ENCODE measurements at places on chromosomes 1 and 21.

DNA sequence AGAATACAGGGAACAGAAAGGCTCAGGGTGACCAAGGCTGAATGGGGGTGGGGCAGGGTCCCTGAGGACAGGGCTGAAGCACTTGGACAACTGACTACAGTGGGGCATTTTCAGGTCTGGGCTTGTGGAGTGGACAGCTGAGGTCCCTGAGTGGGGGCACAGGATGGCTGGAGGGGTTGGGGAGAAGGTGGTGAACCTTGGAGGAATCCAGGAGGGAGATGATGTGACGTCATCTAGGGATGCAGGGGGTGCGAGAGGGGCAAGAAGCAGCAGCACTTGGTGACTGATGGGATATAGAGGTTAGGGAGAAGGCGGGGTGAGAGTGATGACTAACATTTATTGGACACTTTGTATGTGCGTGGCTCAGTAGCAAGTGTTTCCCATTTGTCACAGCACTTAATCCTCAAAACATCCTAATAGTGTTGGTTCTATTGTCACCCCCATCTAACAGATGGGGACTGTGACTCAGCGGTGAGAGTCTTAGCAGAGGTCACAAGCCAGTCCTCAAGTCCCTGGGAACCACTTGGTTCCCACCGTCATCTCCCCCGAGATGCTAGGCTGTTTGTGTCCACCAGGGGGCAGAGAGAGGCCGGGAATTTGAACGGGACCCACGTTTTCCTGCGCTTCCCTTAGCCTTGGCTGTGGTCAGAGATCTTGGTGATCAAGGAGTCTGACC is 27.9 kb upstream of the BMP8B start:
- peak; percentile 43 for DNase-seq

- DNase-seq: no peak
Observed at GRCh38 chr1:44271646-44272045, 58.4 kb downstream of the DMAP1 start.

DNA sequence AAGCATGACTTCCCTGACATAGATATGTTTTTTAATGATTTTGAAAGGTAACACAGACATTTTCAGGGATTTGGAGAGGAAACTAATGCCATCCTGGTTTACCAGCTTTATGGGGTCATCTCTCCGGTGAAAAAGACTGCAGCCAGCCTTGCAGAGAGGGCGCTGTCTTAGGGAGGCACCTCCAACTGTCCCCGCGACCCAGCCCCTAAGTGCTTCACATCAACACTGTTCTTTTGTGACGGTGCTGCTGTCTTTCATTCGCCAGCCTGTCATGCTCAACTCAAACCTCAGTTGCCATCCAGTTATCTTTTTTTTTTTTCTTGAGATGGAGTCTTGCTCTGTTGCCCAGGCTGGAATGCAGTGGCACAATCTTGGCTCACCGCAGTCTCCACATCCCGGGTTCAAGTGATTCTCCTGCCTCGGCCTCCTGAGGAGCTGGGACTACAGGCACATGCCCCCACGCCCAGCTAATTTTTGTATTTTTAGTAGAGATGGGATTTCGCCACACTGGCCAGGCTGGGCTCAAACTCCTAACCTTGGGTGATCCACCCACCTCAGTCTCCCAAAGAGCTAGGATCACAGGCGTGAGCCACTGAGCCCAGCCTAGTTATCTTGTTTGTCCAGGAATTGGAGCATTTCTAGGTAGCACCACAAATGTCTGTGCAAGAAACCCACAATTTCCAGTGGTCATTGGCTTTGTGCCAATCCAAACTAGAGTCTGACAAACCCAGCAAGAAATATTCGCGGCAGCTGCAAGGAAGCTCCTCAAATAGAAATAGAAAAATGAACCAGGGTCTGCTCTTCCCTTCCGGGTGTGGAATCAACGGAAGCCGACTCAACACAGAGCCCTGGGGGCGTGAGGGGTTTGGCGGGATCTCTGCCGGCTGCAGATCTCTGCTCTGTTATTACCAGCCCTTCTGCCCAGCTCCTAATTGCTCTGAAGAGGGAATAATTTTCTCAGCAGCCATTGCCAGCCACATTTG is 24.2 kb downstream of the PDE9A start:
- no peak for DNase-seq

- DNase-seq: no peak
Observed at GRCh38 chr1:119712342-119713038, 756 bp downstream of the PHGDH start.

DNA sequence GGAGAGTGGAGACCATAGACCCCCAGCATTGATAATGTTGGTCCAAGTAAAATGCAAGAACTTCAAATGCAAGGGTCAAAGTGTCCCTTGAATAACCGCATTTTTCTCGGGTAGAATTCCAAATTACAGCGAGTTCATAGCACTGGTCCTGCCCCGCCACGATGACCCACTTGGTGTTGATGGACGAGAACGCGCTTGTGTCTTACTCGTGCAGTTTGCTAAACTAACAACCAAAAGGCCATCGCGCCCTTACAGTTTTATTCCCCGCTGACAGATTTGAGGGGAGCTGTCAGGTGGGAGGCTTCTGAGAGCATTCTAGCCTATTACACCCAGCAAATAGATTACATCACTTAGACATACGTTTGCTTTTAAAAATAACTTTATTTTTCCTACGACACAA is 17.3 kb upstream of the TSPEAR start:
- no peak for DNase-seq

GRCh38 chr1:211623515-211623914 is 44.6 kb upstream of the SLC30A1 start:
- no peak for DNase-seq

GRCh38 chr1:231187571-231187970 is 25.7 kb downstream of the TRIM67 start:
- no peak for DNase-seq

GRCh38 chr1:159141584-159142390 is 29.6 kb upstream of the CADM3 start:
- no peak for DNase-seq

DNA sequence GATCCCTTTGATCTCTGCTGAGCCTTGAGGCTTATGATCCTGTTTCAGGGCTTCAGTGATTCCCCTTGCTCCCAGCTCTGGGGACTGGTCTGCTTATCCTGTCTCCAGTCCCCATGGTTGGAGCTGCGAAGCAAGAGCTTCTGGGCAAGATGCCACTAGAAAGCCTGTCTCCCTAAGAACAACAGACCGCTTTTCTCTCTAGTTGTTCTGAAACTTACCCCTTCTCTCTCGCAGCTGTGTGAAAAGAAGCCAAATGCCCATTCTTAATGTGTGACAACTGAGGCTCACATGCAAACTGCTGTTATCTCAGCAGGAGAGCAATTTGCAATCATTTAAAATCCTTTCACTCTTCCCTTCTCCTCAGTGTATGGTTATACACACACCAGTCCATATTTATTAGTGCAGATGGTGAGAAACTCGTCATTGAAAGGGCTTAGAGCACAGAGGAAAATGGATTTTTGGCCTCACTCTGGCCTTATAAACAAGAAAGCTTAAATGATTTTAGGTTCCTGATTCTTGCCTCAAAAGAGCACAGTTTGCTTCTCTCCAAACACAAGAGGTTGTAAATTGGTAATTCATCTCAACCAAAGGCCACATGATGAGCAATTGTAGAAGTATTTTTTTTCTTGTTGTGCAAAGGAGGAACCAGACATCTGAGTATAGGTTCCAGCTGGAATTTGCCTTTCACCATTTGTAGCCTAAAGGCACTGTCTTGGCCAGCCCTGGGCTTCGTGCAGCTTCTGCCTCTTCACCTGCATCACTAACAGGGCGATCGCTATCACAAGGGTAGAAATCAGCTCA is 179.2 kb upstream of the LMO4 start:
- peak; percentile 43 for DNase-seq

- DNase-seq: no peak
Observed at GRCh38 chr1:166153525-166154314, 13.1 kb downstream of the FAM78B start.

DNA sequence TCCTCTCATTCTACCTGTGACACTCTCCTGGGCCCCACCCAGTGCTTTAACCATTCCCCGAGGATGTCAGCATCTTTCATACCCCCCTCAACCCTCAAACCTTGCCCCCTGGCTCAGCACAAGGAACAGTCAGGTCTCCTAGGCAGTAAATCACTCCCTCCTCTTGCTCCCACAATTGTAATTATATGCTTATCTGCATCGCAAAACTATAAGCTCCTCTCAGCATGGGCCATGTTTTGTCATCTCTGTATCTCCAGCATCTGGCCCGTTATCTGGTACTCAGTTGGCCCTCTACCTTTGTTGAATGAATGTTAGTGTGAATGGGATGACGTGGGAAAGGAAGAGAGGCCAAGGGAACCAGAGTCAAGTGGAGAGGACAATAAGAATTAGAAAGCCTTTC is 2.8 kb upstream of the ELOVL1 start:
- DNase-seq: no peak

GRCh38 chr1:170881268-170882265 is 53.8 kb upstream of the MROH9 start:
- DNase-seq: no peak

GRCh38 chr1:186374303-186375151 is 526 bp downstream of the TPR start:
- DNase-seq: no peak

- DNase-seq: no peak
Observed at GRCh38 chr1:11650331-11650991, 3.8 kb downstream of the FBXO2 start.

DNA sequence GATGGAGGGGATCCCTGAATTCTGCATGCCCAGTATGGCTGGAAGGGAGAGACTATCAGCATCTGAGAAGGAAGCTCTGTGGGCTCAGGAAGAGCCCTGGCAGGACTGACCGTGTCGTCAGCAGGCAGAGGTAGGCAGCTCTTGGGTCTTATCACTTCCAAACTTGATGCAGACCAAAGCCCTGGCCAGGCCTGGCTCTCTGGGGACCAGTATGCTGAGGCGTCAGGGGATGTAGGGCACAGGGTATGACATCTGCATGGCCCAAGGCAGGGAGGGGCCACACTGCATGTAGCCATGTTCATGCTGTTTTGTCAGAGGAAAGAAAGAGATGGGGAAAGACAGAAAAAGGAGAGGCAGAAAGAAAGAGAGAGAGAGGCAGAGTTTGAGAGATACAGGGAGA is 6.3 kb downstream of the FGR start:
- DNase-seq: no peak

- DNase-seq: no peak
Observed at GRCh38 chr1:240280560-240281322, 189.1 kb downstream of the FMN2 start.

GRCh38 chr1:39173119-39173994 is 31.1 kb upstream of the MACF1 start:
- no peak for DNase-seq

DNA sequence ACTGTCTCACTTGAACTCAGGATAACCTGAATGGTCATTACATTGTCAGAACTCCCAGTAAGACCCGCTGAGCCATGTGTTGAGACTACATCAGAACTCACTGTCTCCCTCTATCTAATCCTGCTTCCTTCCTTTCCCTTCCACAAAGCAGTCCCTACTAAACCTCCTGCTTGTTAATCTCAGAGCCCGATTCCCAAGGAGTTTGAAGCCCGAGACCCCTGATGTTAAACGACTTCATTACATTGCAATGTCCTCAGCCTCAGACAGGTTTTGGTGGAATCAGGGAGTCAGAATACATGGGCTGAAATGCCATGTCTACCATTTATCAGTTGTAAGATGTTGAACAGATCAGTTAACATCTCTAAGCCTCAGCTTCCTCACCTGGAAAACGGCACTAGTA is 682.4 kb downstream of the ADGRL2 start:
- no peak for DNase-seq

GRCh38 chr21:17590430-17590829 is 22.3 kb downstream of the BTG3 start:
- no peak for DNase-seq

- no peak for DNase-seq
Observed at GRCh38 chr21:44434568-44434925, 20.8 kb upstream of the LRRC3 start.

DNA sequence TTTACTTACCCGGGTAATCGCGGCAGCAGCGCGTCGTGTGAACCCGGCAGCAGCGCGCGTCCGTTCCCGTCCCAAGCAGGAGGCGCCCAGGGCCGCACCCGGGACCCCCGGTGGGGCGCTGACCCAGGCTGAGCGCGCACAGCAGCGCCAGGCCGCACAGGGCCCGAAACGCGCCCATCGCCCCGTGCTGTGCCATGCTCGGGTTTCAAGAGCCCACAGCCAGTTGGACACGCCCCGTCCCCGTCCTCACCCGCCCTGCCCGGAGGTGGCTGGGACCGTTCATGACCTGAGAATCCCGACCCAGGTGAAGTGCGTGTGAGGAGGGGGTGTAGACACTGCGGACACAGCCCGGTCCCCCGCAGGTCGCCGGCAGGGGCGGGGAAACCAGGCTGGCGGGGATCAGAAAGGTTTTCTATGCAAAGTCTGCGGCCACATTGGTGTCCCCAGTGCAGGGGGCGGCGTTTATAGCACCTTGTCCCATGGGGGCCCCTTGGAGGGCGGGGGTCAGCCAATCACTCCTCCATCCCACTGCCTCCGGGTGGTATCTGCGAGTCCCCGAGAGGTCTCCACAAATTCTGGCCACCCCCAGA is at the start of gene TNFRSF18:
TSS of gene TNFRSF18 (minus strand) at position 217 of the 590 bp plus-strand sequence. CDS start at position 196, 21 bp downstream.
- DNase-seq: no peak
